ENCODE measurements at places on chromosomes 11 and 22. TPM values are rescaled to one million over a fixed set of nuclear protein-coding genes. Genes with fewer than 3 reads are reported as not detected.

The HOATZ gene
- total RNA-seq = not detected

The TSKU gene
- total RNA-seq = 129 TPM

The CELSR1 gene
- total RNA-seq = 3.0 TPM

The BIK gene
- total RNA-seq = 3.0 TPM

The LDHA gene
- 519 TPM for total RNA-seq

The PAX6 gene
- not detected for total RNA-seq

The MMP27 gene
- total RNA-seq = not detected

The TOMT gene
- total RNA-seq = not detected

The PANX3 gene
- not detected for total RNA-seq

DNA sequence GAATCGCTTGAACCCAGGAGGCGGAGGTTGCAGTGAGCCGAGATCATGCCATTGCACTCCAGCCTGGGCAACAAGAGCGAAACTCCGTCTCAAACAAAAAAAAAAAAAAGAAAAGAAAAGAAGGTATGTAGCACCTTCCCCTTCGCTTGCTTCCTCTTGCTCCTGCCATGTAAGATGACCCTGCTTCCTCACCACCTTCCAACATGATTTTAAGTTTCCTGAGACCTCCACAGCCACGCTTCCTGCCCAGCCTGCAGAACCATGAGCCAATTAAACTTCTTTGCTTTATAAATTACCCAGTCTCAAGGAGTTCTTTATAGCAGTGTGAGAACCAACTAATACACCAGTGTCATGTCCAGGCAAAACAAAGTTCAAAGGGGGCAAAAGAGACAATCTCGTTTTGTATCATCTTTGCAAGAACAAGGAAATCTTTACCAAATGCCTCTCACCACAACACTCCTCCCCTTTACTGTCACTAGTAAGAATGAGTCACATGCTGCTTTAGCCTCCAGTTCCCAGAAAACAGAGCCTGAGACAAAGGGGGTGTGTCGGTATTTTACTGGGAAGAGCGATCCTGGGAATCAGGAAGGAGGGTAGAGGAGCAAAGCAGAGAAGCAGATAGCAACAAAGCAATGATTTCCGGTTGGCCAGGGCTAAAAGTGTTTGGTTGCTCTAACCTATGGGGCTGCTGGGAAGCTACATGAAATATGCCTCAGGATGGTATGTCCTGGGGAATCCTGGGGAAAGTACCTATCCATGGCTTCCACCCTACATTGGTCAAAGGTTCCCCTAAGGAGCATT, 10.5 kb upstream of the MCHR1 start:
- DNase-seq = no peak

DNA sequence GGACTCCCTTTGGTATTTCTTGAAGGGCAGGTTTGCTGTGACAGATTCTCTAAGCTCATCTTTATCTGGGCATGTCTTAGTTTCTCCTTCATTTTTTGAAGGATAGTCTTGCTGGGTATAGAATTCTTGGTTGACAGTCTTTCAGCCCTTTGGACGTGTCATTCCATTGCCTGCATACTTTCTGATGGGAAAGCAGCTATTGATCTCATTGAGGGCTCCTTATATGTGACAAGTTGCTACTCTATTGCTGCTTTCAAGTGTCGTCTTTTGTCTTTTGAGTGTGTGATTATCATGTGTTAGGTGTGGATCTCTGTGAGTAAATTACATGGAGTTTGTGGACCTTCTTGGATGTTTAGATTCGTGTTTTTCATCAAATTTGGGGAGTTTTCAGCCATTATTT, 21.9 kb downstream of the IGHMBP2 start:
- no peak for DNase-seq

GRCh38 chr11:94342250-94342649, 37.9 kb downstream of the IZUMO1R start:
- no peak for DNase-seq

GRCh38 chr22:42313804-42314581, 43.5 kb upstream of the TCF20 start:
- no peak for DNase-seq

GRCh38 chr11:58134151-58134550, 8.8 kb upstream of the OR9I1 start:
- DNase-seq = no peak

DNA sequence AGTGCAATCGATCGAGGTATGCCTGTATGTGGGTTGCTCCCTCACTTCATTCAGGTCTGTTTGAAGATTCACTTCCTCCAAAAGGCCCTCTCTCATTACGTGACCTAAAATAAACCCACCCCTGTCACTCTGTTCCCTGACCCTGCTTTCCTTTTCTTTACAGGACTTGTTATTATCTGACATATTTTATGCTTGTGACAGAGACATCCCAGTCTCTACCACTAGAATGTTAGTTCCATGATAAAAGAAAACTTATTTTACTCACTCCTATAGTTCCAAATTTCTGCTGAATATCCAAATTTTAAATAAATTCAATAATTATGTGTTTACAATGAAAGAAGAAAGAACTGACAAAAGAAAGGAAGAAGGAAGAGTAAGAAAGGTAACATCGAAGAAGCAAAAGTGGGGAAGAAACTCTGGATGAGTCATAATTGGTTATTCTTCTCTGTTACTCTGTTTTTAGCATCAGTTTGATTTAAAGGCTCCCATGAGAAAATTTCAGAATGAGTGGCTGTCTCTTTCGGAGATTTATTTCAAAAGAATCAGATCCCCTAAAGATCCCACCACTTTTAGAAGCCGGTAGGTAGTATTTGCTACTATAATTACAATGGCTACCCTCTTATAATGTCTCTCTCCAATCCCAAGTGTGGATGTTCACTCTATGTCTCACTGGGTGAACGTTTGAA, 33.5 kb downstream of the ENTHD1 start:
- DNase-seq = no peak

GRCh38 chr11:64560941-64561340, 30.1 kb upstream of the SLC22A12 start:
- DNase-seq = no peak

GRCh38 chr22:40628354-40629042, 8.0 kb downstream of the MRTFA start:
- DNase-seq = no peak

- no peak for DNase-seq
Measured at GRCh38 chr11:118374729-118375128, 15.3 kb downstream of the UBE4A start.

DNA sequence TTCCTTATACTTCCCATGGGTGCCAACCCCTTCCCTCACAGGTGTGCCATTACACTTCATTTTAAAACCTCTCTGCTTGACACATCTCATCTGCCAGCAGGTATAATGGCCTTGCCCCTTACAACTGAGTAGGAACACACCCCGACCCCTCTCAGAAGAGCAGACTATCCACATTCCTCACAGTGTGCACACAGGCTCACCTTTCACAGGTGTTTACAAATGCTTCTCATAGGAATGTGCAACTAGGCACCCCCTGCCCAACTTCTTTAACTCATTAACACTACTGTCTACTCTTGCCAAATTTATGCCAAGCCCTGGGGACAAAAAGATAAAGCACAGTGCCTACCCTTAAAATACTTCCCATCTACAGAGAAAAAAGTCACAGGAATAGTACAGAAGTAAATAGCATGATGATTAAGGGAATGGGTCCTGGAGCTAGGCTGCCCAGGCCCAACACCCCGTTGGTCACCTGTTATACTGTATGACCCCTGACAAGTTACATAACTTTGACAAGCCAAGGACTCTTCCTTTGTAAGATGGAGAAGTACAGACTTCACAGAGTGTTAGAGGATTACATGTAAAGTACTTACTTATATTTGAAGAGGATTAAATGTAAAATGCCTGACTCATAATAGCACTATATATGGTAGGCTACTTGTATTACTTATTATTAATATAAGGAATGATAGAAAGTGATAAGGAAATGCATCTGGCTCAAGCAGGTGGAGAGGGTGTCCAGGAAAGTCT, 15.2 kb downstream of the TRIM3 start:
- no peak for DNase-seq

GRCh38 chr11:47361419-47361818, 8.9 kb upstream of the MYBPC3 start:
- no peak for DNase-seq

DNA sequence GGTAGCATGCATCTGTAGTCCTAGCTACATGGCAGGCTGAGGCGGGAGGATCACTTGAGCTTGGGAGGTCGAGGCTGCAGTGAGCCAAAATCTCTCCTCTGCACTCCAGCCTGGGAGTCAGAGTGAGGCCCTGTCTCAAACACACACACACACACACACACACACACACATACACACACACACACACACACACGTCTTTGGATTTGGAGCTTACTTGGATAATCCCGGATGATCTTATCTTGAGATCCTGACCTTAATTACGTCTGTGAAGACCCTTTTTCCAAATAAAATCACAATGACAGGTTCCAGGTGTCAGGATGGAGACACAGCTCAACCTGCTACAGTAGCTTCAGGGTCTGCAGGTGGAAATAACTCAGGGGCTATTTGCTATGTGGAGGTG, 1.1 kb downstream of the UPB1 start:
- DNase-seq = no peak

GRCh38 chr11:63212742-63213141, 30.7 kb downstream of the SLC22A25 start:
- DNase-seq = no peak

- DNase-seq = peak; percentile 67
Measured at GRCh38 chr22:22770280-22770871, 117.2 kb upstream of the IGLL5 start.

DNA sequence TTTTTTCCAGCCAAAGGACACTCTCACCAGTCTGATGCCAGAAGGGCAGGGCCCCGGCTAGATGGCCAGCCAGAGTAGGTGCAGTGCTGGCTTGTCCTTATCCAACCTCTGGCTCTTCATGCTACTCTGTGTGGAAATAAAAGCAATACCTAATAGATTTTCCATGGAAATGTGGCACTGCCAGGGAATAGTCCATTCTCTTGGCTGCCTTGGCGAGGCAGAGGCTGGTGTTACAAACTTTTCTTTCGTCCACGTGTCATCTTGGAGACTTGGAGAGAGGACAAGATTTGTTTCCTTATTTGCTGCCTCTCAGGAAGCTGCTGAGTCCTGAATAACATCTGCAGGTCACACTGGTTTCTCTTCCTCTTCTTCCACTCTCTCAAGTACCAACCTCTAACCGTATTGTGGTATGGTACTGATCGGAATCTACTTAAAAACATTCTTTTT, 17.2 kb upstream of the C1QTNF4 start:
- no peak for DNase-seq

DNA sequence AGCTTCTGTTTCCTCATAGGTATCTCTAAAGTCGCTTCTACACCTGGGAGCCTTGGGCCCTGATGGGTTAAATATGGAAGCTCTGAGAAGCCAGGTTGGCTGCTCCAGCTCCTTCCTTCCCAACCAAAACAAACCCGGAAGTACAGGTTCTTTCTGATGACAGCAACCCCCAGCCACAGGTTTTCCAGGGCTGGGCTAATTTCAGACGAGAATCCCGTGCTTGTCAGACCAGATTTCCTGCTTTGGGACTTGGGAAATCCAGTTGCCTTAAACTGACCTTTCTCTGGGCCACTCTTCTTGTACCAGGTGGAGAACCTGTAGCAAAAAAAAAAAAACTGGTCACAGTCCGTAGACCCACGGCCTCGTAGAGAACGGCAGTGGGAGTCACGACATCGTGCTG, 51.9 kb downstream of the RBX1 start:
- no peak for DNase-seq

GRCh38 chr11:73648121-73648520, 1.7 kb downstream of the PLEKHB1 start:
- no peak for DNase-seq

GRCh38 chr22:17537155-17537554, 26.1 kb upstream of the SLC25A18 start:
- DNase-seq = no peak
